ENCODE measurements at places on chromosomes 4 and X.

GRCh38 chrX:68568136-68568535, 69.3 kb downstream of the YIPF6 start:
- DNase-seq = no peak

DNA sequence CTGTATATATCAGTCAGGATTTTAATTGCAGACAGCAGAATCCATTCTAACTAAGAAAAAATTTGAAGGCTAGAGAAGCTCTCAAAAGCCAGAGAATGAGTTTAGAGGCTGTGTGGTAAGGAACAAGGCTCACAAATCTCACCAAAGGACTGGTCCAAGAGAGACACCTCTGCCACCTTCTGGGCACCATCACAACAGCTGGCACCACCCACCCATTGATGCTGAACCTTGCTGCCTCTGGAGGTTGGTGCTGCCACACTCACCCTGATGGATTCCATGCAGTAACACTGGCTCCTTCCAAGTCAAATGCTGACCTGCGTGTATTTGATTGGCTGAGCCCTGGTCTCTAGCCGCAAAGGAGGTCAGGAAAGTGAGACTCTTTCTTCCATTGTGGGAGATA, 100.8 kb downstream of the BEND2 start:
- no peak for DNase-seq

GRCh38 chr4:147782087-147782781, 50.3 kb downstream of the ARHGAP10 start:
- no peak for DNase-seq

GRCh38 chrX:72276478-72276953, 532 bp downstream of the RPS4X start:
- DNase-seq = no peak

- DNase-seq = no peak
Observed at GRCh38 chrX:149643496-149643895, 11.9 kb upstream of the TMEM185A start.

DNA sequence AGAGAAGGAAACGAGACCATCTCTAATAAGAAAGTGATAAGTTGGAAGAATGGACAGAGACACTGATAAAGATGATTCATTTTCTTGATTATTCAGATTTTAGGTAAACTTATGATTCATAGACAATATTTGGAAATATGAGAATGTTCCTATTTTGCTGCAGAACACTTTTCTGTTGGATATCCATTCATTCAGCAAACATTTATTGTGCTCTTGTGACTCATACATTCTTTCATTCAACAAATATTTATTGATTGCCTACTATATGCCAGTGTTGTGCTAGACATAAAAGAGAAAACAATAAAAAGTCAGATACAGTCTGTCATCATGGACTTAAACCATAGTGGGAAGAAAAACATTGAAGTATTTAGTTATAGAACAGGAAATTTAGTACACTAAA, 1232.0 kb downstream of the STIM2 start:
- DNase-seq = peak; percentile 2

DNA sequence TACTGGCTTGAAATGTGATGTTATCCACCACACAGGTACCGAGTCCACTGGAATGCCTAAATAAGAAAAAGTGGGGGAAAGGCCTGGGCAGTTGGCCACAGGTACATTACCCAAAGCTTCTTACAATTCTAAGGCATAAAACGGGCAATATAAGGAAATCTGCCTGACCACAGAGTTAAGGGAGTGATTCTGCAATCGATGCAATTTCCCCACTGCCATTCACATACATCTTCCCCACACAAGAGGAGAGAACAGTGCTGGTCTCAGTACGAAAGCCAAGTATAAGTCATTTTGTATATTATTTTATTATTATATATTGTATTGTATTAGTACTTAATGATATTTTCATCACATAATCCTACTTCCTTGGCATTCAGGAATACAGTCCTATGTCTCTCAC, 30.6 kb downstream of the RFC1 start:
- no peak for DNase-seq

GRCh38 chr4:1055721-1056590, 44.5 kb downstream of the FGFRL1 start:
- DNase-seq = peak; percentile 64

- no peak for DNase-seq
Observed at GRCh38 chrX:68232206-68232605, 201.1 kb downstream of the OPHN1 start.

DNA sequence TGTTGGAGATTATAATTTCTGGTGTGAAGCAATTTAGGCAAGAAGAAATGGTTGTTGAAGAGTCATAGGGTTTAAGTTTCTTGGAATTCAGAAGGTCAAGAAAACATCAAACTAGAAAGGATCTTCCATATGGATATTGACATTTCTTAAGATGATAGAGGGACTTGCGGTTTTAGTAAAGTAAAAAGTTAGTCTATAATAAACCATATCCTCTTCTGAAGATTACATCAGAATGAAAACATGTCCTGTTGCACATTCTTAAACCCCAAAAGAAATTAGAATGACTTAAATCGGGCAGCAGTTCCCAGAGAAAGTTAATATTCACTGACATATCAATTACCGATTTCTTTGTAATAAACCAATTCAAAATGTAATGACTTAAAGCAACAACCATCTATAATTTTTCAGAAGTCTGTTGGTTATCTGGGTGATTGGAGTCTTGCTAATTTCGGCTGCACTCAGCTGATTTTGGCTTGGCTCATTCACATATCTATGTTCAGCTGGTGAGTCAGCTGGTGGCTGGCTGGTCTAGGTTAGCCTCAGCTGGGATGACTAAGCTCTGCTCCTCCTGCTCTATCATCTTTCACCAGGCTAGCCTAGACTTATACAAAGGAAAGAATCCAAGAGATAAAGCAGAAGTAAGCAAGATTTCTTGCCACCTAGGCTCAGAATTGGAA, 24.4 kb upstream of the DYNLT3 start:
- DNase-seq = peak; percentile 68

GRCh38 chrX:68947882-68948605, 119.2 kb downstream of the EFNB1 start:
- DNase-seq = no peak

DNA sequence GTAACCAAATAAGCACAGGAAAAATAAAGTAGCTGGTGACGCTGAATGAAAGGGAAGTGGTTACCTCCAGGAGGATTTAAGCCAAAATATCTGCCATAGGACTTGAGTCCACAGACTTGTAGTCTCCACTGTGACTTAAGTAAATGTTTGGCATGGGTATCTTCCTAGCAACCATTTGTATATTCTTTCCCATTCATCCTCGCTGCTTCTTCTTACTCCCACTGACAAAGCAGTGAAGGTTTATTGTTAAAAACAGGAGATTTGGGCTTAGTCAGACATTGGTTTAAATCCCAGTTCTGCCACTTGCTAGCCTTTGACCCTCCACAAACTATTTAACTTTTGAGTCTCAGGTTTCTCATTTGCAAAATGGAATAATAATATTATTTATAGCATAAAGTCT, 22.3 kb downstream of the COL4A6 start:
- no peak for DNase-seq

- no peak for DNase-seq
Observed at GRCh38 chrX:123193101-123193500, 9.0 kb downstream of the GRIA3 start.

DNA sequence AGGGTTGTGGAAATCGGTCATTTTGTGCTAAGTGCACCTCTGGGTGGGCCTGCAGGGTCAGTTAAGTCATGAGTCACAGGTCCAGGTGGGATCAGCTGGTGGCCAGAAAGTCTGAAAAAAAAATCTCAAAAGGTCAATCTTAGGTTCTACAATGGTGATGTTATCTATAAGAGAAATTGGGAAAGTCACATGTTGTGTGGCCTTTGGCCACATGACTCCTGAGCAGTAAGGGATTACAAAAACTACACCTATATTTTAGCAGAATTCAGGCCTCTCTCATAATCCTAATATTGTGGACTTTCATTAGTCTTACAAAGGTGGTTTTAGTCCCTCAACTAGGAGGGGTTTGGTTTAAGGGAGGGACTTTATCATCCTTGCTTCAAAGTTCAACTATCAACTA, 59.1 kb downstream of the UCHL1 start:
- DNase-seq = no peak

DNA sequence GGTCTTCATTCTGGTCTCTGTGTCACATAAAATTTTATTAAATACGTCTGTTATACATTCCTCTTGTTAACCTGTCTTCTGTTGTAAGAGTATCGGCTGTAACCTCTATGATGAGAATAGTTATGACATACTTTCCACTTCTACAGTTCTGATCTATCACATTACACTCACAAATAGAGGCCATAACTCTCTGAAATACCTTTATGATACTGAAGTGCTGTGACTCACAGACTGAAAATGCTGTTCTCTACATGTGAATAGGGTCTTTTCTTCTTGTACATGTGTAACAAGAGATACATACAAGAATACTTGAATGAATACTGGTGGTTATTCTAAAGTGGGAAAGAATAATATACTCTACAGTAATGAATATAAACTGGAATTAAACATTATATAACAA, 1047.6 kb downstream of the TECRL start:
- no peak for DNase-seq

DNA sequence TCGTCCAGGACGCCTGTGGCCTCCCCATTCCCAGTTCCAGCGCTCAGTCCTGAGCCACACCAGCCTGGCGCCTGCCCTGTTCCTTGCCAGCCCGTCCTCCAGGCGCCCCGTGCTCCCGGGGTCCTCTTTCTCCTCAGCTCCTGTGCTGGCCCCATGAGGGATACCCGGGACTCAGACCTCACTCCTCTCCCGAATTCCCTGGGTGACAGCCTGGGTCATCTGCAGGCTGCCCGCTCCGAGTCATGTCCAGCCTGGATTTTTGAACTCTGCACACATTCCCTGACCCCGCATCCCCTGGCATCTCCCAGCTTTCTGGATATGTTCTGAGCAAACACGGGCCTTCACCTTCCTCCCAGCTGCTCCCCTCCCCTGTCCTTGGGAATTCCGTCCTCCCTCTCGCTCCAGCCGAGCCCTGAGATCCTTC, 14.9 kb upstream of the ADD1 start:
- no peak for DNase-seq

GRCh38 chrX:456551-457291, 70.0 kb upstream of the PPP2R3B start:
- DNase-seq = no peak

- peak; percentile 66 for DNase-seq
Observed at GRCh38 chr4:118751629-118752323, 66.6 kb downstream of the METTL14 start.

DNA sequence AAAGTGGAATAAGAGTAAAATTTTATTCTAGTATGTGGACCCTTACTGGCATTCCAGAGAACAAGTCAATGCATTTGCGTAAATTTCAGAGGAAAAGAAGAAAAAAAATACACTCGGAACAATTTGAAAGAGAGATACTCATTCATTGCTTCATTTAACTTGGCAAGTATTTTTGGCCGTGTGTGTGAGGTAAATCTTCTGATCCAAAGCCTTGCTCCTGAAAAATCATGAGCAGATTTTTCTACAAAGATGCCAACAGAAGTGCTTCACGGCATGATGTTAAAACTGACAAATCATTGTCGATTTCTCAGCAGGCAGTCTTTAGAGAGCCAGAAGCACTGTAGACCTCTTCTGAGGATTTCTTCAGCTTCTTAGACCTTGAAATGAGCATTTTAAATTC, 194.0 kb downstream of the COX18 start:
- DNase-seq = no peak

- no peak for DNase-seq
Observed at GRCh38 chr4:54654753-54655152, 3.0 kb upstream of the KIT start.

DNA sequence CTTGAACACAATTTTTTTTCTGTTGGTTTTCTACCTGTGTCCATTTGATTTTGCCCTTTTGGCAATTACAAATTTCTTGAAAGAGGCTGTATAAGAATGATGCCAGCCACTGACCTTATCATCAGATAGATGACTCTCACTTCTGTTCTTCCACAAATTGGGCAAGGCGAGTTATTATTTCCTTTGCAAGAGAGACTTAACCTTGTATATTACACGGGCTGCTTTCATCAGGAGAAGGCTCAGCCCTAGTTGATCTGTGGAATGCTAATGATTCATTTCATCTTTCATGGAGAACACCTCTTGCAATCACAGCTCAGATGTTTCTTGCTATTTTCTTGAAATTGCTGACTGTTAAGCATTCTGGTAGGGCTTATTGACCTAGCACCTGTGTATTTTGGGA, 1155.4 kb downstream of the STIM2 start:
- DNase-seq = no peak

DNA sequence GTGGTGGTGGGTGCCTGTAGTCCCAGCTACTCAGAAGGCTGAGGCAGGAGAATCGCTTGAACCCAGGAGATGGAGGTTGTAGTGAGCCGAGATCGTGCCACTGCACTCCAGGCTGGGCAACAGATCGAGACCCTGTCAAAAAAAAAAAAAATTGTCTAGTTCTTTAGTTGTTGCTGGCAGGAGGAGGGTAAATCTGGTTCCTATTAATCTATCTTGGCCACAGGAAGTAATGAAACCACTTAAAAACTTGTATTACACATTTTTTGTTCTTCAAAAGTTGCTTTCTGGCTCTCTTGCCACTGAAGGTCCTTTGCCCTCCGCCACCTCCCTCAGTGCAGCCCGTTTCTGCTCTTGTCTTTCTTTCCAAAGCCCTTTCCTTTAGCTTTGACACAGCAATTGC, 102.9 kb upstream of the ARSJ start:
- DNase-seq = peak; percentile 35

DNA sequence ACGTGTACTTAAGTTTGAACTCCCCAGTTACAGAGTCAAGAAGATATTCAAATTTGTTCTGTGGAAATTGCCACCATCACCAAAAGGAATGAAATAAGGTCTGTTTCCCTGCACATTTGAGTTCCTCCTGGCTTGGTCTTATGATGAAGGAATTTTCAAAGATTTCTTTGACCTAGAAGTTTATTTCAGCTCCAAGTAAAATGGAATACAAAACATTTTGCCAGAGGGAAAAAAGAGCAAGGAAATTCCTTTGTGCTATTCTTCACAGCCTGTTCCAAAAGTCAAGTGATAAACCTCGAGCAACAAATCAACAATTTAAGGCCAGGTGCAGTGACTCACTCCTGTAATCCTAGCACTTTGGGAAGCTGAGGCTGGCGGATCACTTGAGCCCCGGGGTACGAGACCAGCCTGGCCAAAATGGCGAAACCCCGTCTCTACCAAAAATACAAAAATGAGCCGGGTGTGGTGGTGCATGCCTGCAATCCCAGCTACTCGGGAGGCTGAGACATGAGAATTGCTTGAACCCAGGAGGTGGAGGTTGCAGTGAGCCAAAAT, 3.4 kb downstream of the NKRF start:
- no peak for DNase-seq

- no peak for DNase-seq
Observed at GRCh38 chr4:7631288-7632014, 196.7 kb upstream of the PSAPL1 start.

GRCh38 chr4:51995647-51996220, 24.4 kb downstream of the LRRC66 start:
- no peak for DNase-seq

DNA sequence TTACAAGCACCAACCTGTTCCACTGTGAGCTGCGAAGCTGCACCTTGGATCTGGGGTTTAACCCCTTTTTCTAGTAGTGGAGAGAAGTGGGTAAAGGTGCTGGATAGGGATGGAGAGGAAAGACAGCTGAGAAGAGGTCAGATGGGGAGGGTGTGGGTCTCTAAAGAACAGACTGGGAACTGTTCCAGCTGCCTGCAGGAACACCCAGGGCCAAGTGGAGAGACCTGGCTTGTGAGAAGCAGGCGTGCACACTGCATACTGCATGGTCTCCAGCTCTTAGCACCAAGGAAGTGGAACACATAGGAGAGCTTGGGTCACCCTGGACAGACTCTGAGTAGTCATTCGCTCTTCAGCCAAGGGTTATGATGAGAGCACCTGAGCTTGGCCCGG, 16.1 kb downstream of the BCOR start:
- DNase-seq = no peak

GRCh38 chr4:26197018-26197779, 123.6 kb upstream of the RBPJ start:
- DNase-seq = peak; percentile 81

Measured in GM03348 (cell line).